ENCODE measurements at places on chromosomes 7 and 10.

- no peak for DNase-seq
Measured at GRCh38 chr7:103592844-103593243, 146.8 kb upstream of the SLC26A5 start.

DNA sequence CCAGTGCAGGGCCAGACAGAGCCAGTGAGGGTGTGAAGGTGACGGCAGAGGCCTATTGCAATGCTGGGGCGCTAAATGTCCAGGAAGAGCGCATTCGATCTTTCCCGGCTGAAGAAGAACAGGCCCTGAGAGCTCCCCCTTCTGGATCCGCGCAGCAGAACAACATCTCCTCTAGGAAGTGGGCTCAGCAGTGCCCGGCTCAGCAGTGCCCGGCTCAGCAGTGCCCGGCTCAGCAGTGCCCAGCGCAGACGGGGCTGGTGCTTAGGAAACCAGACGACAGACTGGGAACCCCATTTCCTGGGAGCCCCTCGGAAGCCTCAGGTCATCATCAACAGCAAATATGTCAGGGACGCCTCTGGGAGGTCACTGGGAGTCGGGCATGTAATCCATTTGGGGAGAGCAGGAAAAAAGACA, 4.7 kb upstream of the NOS3 start:
- no peak for DNase-seq

- DNase-seq = no peak
Measured at GRCh38 chr7:81710751-81711150, 59.1 kb downstream of the HGF start.

DNA sequence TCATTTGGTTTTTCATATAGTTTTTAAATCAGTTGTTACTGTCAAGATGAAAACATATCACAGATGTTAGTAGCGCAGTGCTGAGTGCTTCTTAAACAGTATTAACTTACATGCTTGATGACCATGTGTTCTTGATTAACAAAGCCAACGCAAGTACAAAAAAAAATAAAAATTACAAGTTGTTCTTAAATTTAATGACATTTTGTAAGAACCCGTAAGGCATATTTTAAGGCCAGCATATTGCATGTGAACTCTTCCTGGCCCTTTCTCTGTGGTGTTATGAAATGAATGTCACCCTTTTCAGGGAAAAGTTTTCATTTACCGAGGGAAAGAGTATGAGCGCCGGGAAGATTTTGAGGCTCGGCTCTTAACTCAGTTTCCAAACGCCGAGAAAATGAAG, 140.4 kb upstream of the NPS start:
- DNase-seq = no peak

- DNase-seq = no peak
Measured at GRCh38 chr7:12383377-12383776, 20.3 kb downstream of the VWDE start.

DNA sequence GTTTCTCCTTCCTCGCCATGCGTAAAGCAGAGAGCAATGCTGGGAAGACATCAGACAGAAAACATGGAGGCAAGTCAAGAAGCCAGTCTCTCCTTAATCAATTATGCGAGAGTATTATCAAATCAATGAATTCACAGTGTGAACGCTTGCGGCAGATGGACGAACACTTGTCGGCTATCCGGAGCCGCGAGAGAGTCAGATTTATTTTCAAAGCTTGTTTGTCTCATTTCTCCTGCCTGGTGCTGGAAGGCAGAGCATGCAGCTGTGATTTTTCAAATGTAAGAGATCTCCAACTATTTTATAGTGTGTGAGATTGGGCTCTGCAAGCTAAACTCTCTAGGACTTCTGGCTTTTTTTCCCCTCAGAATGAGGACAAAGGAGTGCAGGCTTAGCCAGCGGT, 252.3 kb downstream of the SNX10 start:
- DNase-seq = no peak

DNA sequence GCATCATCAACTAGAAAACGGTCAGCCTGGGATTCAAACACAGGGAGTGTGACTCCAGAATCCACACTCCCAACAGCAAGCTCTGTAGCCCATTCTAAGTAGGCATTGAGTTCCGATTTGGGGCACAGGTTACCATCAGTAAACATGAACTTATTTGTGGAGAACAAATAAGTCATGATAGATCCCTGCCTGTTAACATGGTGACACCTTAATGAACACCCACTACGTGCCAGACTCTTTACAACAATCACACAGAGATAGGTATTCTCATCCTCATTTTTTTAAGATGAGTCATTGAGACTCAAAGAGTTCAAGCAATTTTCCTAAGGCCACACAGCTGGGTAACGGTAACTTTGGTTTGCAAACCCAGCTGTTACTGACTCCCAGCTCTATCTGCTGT, 91.5 kb downstream of the LYZL2 start:
- no peak for DNase-seq

DNA sequence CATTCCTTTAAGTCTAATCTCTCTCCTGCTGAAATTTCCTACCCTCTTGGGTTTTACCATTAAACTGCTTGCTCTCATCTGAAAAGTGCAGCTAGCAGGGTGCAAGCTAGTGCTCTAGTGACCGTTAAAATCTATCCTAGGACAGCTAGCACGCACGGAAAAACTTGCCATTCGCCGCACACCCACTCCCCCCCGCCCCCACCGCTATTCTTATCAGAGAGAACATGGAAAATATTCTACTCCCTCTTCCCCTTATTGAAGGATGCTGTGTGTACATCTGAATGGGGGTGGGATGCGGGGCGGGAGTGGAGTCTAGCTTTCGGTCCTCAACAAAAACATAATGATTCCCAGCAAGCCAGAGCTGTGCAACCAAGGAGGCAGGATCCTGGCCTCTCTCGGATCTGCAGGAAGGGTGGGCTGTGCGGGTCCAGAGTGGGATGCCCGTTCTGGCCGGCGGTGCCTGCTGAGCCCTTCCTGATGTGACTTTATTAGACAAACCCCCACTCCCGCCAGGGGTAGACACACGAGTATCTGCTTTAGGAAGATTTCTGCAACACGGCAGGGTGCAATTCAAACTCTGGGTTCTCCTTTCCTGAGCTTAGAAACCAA, 1.1 kb upstream of the ADRA2A start:
- DNase-seq = no peak

DNA sequence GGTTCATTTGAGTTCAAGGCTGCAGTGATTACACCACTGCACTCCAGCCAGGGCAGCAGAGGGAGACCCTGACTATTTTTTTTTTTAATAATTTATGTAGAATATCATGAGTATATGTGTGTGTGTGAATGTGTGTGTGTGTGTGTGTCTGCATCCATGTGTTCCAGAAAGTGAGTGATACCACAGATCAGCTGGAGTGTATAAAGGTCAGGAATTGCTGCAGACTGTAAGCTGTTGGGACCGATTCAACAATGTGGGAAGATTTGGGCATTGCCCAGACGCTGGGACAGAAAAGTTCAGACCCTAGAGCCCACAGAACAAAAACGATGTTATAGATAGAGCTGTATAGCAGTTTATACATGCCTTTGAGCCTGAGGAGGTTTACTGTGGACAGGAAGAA, 435.6 kb downstream of the CCSER2 start:
- DNase-seq = no peak

DNA sequence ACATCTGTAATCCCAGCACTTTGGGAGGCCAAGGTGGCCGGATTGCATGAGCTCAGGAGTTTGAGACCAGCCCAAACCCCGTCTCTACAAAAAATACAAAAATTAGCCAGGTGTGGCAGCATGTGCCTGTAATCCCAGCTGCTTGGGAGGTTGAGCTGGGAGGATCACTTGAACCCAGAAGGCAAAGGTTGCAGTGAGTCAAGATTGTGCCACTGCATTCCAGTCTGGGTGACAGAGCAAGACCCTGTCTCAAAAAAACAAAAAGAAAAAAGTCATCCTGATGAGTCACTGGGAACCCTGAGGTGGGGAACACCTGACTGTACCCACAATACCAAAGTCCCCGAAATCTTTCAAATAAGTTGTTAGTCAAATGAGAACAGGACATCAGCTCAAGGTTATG, 80.0 kb downstream of the NEBL start:
- no peak for DNase-seq

GRCh38 chr10:131668903-131669302, 231.9 kb upstream of the PPP2R2D start:
- DNase-seq = no peak

- no peak for DNase-seq
Measured at GRCh38 chr7:105278565-105278964, 110.2 kb downstream of the SRPK2 start.

DNA sequence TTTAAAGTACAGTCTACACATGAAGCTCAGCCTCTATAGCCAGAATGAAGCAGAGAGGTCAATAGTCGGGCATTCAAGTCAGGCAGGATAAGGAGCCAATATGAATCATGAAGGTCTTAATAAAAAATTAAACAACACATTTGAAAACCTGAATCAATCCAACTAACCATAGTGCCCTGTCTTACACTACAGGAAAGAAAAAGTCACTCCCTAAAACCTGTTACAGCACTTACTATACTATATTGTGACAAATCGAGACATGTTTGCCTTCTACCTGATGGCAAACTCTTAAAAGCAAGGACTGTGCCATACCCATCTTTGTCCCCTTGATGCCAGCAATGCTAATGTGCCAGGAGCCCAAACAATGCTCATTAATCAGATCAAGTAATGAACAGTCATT, 117.6 kb downstream of the HTR7 start:
- DNase-seq = no peak

- DNase-seq = no peak
Measured at GRCh38 chr10:128875956-128876736, 590.9 kb upstream of the MGMT start.

DNA sequence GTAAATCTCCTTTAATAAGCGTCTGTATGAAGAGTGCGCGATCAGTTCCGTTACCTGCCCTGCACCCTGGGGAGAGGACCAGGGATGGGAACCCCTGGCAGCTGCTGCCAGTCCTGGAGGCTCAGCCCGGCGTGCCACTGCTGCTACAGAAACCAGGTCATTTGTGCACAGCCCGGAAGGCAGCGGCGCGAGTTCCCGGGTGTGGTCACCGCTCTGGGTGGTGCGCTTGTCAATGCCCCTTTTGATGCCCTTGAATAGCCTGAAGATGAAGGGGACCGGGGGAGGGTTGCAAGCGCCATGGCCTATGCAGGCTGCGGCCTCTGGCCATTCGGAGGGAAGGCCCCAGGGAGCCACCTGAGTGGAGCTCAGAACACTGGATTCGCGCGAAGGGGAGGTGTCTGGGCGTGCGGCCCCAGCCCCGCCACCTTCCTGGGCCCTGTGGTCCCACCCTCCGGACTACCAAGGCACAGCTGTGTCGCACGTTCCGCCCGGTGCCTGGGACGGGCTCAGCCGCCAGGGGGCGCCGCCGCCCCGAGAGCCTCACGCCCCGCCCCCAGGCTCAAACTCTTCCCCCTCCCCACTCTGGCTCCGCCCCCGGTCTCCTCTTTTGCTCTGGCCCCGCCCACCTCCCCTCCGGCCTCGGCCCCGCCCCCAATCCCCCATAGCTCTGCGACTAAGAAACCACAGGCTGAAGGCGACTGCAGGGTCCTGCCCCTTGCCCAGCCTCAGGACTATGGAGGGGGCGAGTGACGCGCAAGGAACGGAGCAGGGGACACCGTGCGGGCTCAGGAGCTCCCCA, 16.5 kb downstream of the AP5Z1 start:
- DNase-seq = no peak

GRCh38 chr7:15561835-15562234, at the start of gene AGMO:
Gene AGMO, minus strand, starts transcription at chr7:15562015.
- peak; percentile 36 for DNase-seq

DNA sequence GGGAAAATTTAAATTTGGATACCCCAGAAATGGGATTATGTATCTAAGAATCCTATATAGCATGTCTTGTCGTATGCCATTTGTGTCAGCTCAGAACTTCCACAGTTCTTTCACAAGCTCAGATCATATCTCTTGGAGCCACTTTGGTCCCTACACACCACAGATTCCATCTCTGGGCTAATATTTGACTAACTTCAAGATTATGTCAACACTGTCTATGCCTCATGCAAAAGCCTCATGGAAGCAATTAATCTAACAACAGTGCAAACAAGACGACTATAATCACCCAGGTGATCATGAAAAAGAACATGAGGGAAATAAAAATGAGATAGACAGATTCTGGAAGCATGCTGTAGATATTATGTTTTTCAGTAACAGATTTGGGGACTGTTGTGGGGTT, 189.1 kb downstream of the LRRTM3 start:
- DNase-seq = no peak

DNA sequence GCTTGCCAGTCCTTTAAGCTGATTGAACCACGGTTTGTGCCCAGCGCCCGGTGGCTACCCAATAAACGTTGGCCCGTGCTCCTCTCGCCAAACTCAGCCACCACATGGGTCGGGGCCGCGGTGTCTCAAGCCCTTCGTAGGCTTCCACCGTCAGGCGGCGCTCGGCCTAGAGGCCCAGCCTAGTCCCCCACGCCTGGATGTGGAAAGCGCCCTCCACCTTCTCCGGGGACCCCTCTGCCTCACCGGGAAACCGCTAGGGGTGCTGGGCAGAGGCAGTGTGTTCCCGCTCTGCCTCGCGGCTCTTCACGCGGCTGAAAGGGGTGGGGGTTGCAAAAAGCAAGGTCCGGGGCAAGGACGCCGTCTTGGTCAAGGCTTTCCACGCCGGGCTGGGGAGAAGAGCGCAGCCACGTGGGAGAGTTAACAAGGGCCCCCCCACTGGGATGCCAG, 29.8 kb downstream of the LEP start:
- no peak for DNase-seq

GRCh38 chr7:142498364-142498763, 240.5 kb upstream of the PRSS58 start:
- no peak for DNase-seq

DNA sequence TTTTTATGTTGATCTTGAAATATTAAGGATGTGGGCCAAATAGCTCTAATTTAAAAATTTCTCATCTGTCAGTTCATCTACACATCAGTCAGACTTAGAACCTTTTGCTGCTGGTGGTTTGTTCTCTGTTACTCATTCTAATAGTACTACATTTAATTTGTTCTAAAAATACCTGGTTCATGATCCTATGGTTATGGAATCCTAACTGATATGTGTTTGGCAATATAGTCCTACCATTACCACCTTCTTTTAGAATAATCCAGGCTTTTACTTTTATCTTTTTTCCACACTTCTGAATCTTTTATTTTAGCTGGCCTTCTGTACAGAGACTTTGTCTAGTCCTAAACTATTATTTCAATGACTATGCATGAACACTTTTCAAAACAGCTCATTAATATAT, 116.9 kb downstream of the SVOPL start:
- DNase-seq = no peak

DNA sequence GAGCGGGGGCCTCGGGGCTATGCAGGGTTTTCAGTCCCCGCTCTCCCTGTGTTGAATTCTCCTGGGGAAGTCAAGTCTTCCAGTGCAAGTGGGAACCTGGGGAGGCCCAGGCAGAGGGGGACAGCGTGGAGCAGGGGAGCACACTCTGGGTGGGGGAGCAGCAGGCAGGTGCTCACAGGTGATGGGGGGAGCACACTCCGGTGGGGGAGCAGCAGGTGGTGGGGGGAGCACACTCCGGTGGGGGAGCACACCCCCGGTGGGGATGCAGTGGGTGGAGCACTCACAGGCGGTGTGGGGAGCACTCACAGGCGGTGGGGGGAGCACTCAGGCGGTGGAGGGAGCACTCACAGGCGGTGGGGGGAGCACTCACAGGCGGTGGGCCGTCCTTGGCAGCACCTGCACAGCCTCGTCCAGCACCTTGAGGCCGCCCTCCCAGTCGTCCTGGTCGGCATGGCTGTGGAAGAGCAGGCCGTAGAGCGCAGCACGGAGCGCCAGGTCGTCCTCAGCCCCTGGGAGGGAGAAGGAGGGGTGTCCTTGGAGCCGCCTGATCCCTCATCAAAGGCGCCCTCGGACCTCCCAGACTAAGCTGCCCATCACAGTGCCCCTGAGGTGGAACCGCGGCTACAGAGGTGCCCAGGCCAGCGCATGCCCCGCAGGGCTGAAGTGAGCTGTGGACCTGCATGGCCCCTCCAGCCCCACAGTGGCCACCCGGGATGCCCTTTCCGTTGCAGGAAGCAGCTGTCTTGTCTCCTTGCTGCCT, 56.7 kb downstream of the CFAP46 start:
- DNase-seq = no peak
